ENCODE measurements at places on chromosomes 11 and 22. TPM values are rescaled to one million over a fixed set of nuclear protein-coding genes. Genes with fewer than 3 reads are reported as not detected.
A peak's percentile ranks its signal among the peaks of the same experiment; 100 is the strongest.

The ANO5 gene
- 6.1 TPM for total RNA-seq

- DNase-seq, result peak; percentile 69
Measured at GRCh38 chr11:73384872-73385689, 8.9 kb downstream of the RELT start.

DNA sequence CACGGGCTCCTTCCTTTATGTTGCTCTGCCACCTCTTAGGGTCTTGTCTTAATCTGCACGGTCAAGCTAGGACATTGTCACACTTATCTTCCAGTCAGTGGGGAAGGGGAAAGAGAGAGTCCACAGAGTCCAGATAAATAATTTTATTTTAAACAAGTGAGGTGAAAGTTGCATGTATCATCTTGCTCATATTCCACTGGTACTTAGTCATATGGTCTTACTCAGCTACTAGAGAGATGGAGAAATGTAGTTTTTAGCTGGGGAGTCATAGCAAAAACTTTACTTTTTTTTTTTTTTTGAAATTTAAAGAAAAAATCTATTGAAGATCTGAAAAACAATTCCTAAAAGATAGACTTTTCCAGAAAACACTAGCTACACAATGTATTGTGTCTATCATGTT is 29.0 kb downstream of the PDE3B start:
- no peak for DNase-seq

DNA sequence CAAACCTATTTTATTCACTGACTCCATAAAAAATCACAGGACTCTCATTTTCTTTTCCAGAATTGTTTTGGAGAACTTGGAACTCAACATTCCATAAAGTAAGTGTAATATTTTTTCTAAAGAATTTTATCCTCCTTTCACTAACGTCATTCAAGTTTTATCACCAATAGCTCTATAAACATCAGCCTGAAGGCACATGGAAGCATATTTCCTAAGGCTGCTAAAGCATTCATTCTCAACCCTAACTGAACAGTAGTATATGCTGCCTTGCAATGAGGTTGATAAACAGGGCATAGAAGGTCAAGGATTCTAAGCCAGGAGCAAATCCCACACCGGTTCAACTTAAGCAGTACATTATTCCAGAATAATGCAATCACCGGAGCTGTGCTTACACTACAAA is 273.9 kb downstream of the RAB38 start:
- no peak for DNase-seq

GRCh38 chr11:118641397-118642019 is 34.1 kb downstream of the PHLDB1 start:
- no peak for DNase-seq

GRCh38 chr11:130655300-130655699 is 206.9 kb downstream of the ADAMTS15 start:
- DNase-seq, result no peak

Measured in GM12878 (cell line).